ENCODE measurements at places on chromosomes 12 and 14.

- no peak for DNase-seq
Observed at GRCh38 chr14:53850714-53851296, 105.8 kb downstream of the BMP4 start.

- DNase-seq = no peak
Observed at GRCh38 chr12:122199484-122200355, 3.8 kb upstream of the B3GNT4 start.

DNA sequence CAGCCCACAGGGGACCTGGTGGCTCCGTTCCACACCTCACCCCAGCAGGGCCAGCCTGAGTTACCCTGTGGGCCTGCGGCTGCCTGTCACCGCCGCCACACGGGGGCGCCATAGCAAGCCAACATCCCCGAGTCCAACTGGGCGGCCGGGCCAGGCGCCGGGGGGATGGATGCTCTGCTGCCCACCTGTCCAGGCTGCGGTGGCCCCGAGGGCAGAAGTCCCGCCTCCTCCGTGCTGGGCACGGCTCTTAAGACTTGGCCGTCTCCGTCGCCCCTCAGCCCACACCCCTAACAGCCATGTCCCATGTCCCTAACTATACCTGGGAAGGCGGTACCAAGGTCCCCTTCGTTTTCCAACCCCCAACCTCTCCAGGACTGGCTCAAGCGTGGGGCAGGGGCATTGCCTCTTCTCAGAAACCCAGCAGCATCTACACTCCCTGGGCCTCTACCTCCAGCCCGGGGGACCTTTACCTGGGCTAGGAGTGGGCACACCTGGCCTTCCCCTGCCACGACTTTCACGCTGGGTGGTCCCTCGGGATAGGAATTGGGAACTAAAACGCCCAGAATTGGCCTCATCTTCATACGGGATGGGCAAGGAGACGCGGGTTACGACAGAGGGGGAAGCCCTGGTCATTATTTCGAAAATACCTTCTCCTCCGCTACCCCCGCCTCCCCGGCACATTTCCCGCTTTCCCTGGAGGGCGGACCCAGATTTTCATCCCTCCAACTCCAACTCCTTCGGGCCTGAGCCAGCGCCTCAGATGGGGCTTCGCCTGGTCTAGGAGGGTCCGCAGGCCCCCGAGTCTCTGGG, 1.1 kb upstream of the CYP46A1 start:
- DNase-seq = peak; percentile 82

DNA sequence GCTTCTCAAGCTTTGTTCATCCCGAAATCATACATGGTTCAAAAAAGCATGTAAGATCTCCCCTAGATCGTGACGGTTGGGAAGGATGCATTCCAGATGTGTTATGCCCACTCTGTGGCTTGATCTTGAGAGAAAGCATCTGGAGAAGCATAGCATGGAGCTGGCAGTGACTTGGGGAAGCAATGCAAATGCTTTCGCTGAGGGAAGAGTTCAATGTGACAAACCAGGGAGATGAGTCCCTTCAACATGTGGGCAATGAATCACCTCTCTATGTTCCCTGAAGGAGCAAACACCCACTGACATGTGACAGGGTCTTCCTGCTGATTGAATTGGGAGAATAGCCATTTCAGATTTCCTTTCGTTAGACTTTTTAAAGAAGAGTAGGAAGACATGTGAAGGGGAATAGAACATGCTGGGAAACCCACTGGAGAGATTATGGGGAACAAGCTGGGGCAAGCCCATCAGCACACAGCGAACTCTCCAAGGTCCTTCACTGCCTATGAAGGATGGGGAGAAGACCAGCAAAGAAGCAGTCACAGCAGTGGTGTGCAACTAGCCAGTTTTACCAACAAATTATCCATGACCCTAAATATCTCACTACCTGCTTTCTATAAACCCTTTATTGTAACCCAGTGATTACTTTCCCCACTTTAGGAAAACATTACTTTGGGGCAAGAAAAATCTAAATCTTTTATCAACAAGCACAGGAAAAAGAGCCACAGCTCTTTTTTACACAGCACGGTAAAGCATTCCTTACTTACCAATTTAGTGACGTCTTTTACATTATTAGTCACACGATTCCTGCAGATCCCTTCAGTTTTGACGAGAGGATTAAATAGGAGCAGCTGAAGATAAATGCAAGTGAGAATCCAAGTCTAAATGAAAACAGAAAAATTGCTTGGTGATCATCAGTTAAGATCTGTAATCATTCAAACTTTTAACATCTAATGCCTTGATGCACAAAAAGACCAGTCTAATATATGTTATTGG, 35.0 kb downstream of the KITLG start:
- no peak for DNase-seq

GRCh38 chr14:60865378-60866127, 115.3 kb downstream of the TRMT5 start:
- no peak for DNase-seq

DNA sequence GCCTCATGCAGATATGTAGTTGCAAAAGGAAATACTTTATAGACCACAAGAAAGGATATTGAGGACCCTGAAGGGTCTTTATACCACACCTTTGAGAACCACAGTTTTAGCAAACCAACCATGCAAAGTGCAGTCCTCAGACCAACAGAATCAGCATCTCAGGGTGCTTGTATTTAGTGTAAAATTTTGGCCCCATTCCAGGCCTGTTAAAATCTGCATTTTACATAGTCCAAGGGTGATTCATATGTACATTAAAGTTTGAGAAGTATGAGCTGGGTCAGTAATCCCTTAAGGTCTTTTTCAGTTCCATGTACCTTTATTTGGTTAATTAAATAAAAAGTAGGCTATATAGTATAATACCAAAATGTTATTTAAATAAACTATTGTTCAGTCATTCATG, 91.2 kb downstream of the WNK1 start:
- no peak for DNase-seq

DNA sequence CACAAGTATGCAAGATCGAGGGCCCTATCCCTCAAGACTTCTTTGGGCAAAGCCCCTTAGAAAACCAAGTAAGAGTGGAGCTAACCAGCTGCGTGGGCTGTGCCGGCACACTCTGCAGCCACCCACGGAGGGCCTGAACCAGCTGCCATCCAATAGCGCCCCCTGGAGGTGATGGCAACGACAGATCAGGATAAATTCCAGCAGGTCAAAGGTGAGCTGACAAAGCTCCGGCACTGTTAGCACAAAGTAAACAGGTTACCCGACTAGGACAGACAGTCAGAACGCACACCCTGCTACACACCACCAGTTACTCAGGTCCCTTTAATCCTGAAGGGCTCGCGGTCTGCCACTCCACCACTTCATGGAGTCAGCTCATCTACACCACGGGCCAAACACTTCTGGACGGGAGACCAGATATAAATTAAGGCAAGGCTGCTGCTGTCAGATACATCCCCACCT, 4.9 kb downstream of the ZBTB39 start:
- DNase-seq = peak; percentile 70

DNA sequence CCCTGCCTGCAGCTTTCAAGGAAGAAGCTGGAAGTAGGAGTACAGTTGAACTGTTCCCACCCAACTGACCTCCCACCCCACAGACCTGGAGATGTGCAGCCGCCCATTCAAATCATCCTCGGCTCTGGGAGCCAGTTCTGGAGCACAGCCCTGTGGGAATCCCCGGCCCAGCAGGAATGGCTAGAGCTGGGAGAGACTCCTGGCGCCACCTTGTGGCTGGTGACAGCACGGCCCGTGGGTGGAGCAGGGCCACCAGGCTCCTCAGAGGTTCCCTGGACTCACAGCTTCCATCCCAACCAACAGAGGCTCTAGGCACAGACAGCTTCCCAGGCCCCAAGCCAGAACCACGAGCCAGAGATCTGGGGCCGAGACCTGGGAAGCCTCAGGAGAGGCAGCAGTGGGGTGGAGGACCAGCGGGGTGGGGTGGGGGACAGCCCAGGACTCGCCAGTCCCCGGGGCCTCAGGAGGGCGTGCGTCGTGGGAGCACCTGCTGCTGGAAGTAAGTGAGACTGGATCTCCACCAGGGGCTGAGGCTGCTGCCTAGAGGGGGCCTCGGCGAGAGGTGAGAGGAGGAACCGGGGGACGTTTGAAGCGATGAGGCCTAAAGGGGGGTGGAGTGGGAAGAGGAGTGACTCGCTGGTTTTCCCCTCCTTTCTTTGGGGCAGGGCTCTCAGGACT, 43.4 kb downstream of the RNF34 start:
- DNase-seq = peak; percentile 69

DNA sequence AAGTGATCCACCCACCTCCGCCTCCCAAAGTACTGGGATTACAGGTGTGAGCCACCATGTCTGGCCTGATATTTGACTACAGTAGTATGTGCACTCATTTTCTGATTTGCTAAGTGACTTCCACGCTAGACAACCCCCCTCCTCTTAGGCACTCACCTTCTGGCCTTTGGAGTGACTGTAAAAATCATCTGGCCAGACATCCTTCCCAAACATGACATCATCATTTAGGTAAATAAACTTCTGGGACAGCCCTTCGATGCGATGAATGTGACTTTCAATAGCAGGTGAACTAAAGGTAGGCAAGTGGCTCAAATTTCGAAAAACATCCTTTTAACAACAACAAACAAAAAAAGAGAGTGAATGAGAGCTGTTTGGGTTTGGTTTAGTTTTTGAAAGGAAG, 30.6 kb upstream of the SYCP3 start:
- no peak for DNase-seq

- no peak for DNase-seq
Observed at GRCh38 chr12:125166041-125166440, 100.8 kb downstream of the AACS start.

DNA sequence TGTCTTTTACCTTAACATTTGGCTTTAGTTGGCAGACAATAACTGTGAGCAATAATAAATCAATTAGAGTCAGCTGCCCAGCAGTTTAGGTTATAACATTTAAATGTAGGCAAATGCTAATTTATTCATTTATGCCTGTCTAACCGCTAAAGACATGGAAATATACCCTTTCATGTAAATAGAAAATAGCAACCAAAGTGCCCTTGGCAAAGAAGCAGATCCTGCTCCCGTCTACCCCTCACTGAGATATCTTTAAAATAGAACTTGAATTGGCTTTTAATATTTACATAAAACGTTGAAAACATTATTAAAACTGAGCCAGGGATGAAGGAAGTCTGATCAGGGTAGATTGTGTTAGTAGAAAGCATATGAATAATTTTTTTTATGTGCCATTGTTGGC, 67.3 kb downstream of the ATP23 start:
- no peak for DNase-seq

- no peak for DNase-seq
Observed at GRCh38 chr12:112543751-112544150, 125.0 kb downstream of the PTPN11 start.

DNA sequence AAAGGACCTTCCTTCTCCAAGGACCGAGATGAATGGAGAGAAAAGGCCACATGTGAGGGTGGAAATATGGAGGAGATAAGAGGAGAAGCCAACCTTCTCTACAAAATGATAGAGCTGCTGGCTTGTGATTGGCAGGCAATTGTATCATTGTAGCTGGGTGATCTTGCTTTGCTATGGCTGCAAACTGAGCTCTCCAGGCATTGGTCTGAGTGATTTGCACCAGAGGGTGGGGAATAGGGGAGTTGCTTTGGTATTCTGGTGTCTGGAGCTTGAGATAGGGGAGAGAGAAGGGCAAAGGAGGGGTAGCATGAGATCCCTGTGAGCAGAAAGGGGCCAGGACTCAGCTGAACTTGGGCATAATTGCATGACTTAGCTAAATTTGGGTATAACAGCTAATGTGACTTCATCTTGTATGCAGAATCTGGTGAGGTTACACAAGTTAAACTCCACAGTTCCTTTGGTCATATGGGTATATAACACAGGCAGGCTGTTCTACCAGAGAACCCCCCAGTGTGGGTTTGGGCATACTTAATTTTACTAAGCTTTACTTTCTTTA, 72.0 kb downstream of the FOS start:
- no peak for DNase-seq

DNA sequence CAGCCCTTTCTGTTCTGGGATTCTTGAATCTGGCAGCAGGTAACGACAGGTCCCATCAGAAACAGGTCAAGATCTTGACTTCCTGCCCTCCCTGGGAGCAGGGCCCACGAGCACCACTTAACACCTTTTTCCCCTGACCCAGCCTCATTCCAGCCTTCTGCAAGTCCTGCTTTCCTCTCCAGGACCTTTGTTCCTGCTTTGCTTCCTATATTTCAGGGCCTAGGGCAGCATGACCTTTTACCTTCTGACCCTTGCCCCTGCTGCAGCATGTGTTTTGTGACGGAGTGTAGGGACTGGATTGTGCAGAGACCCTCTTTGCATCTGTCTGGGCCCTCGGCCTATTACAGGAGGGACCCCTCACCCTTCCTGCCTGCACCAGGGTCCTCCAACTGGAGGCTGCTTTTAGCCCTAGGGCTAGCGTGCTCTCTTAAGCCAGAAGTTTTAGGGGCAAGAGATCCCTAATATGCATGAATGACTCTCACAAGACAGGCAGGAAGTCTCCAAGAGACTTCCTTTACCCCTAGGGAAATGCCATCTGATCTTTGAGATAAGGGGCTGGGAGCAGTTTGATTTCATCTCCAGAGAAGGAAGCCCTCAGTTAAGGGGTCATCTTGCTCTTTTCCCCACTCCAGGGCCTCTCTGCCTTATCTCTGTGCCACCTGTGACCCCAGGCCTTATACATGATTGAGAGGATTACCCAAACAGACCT, 209.4 kb upstream of the BCL2L14 start:
- no peak for DNase-seq

GRCh38 chr12:46442239-46442638, 69.7 kb upstream of the SLC38A2 start:
- no peak for DNase-seq

GRCh38 chr14:51327376-51327775, 87.3 kb downstream of the TMX1 start:
- no peak for DNase-seq

GRCh38 chr12:27096420-27096819, 14.0 kb upstream of the C12orf71 start:
- no peak for DNase-seq

DNA sequence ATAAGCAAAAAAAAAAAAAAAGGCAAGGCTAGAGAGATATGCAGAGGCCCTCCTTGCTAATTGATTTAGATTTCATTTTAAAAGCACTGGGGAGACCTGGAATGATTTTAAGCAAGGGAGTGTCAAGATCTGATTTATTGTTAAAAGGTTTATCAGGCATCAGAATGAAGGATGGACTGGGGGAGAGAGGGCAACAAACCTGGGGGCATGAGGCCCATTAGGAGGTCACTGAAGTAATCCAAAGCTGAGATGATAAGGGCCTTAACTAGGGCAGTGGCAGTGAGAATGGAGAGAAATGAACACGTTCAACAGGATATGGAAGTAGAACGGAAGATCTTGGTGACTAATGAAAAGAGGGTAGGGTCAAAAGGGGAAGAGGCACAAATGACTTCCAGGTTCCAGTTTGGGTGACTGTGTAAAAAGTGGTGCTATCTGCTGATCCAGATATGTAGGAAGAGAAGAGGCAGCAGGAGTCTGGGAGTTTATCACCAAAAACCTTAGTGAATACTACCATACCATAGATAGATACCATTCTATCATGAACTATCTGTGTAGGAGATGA, 24.0 kb downstream of the KITLG start:
- no peak for DNase-seq
